Hematopoietic multipotent progenitor cell (in vitro differentiated cells): ENCODE measurements at places on chromosomes 4 and X.

DNA sequence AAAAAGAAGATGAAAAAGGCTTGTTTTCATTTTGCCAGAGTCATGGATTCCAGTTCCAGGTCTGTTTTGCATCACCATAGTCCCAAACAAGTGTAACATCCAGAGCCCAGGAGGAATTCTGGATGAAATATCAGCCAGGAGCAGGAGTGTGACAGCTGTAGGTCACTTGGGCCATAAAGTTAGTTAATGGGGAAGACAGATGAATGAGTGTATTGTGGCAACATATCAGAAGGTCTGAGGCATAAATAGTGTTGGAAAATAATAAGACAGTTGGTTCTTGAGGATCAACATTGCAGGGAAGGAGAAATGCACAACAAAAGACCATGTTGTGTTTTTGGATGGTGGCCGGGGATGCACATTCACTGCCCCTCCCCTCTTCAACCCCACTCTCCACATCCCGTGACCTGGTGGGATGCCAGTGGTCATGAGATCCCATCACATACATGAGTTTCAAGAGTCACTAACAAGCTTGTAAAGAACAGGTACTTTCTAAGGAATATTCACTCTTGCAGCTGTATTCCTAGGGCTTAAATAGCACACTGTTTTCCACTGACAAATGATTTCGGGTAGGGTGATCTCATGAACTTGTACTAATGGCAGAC, 83.1 kb upstream of the IGFBP7 start:
- no peak for DNase-seq

DNA sequence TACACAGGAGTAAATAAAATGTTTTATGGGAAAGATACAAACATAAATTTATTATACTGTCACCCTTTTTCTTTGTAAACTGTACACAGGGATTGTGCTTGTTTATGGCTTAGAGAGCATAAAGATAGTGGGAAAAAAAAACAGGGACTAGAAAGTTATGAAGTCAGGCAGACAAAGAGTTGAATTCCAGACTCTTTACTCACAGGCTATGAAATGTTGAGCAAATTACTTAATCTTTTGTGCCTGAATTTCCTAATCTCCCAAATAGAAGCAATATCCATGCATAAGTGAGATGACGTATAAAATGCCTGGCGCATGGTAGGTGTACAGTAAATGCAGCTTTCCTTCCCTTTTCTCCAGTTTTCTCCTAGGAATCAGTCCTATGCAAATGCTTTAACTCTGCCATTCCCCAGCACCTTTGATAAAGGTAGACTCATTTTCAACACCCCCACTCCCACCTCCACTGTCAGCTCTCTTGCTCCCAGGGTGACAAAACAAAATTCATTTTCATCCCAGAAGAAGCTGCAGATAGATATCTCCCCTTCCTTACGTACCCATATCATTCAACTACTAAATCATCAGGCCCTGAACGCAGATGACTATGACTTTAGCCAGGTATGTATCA, 44.5 kb upstream of the BTC start:
- no peak for DNase-seq

- DNase-seq: peak; percentile 60
Observed at GRCh38 chr4:89509708-89510281, 202.2 kb upstream of the GPRIN3 start.

DNA sequence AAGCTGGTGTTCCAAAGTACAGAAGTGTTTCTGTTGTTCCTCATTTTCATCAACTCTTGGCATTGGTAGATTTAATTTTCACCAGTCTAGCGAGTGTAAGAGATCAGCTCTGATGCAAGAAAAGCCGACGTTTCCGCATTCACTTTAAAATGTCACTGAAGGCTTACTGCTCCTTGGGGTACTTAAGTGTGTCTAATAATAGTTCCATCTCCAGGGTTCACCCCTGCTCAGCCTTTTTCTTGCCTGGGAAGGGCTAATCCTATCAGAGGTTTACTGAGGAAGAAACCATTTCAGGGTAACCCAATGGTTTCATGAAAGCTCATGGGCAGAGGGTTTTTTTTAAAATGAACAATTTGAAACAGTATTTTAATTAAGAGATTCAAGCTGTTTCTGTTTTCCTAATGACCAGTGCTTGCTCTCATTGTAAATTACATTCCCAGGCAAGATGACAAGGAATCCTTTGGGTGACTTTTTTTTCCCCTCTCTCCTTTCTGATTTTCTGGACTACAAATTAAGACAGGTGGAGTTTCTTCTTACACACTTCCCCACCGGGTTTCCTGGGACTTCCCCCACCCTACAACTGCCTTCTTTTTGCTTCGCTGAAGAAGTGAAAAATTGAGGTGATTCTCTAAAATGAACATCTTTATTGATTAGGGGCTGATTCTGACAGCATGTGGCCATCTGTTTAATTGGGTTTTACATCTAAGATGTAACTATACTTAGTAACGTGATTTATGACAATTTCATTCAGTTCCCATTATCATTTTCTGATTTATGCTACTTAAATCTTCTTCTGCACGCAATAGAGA, 78.7 kb upstream of the CBLL2 start:
- no peak for DNase-seq

DNA sequence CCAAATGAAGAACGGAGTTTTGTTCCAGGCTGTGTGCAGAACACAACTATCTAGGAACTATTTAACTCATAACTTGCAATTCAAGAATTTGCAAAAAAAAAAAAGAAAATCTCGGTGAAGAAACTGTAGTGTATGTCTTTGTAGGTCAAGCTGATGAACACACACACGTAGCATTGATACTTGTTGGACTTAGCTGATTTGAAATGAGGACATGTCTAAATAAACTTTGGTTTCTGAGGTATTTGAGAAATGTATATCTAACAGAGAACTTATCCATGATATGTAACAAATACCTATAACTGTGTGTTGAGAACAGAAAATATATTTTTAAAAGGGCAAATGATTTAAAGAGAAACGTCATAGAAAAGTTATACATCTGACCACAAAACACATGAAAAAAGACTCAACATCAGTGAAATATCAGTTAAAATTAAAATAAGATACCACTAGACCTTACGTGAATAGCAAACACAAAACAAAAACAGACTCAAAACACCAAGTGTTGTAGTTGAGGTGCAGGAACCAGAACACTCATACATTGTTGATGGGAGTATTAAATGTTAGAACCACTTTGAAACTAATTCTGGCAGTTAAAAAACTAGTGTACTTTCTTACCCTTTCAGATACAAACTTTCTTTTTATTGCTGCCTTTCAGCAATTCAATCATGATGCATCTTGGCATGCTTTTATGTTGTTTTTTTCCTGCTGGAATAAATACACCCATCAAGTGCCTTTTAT, 1535.8 kb upstream of the PCDH10 start:
- DNase-seq: no peak
